ENCODE measurements at places on chromosomes 4 and X.

DNA sequence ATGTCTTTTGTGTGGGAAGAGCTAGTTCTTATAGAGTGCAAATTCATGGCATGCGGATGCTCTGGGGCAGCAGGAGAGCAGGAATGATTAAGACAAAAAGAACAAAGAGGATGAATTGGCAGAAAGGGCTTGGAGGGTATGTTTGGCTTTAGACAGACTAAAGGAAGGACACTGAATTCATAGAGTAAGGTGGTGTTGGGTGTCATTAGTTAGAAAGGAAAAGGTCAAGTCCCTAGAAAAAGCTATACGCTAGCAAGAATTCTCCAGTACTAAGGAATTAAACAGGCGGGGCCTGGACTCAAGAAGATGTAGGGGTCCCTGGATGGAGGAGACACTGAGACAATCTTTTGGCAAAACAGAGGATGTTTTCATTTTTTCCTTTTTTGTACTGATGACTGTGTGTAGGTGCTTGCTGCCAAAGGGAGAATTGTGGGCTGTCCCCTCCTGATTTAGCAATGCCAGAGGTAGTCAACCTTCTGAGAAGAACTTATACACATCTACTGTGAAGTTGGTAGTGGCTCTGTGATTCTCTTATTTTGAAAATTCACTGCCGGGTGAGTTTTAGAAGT lies 391.0 kb downstream of the SPRY1 start:
- no peak for DNase-seq

- DNase-seq, result no peak
Measured at GRCh38 chr4:36341936-36342335, 60.5 kb downstream of the DTHD1 start.

DNA sequence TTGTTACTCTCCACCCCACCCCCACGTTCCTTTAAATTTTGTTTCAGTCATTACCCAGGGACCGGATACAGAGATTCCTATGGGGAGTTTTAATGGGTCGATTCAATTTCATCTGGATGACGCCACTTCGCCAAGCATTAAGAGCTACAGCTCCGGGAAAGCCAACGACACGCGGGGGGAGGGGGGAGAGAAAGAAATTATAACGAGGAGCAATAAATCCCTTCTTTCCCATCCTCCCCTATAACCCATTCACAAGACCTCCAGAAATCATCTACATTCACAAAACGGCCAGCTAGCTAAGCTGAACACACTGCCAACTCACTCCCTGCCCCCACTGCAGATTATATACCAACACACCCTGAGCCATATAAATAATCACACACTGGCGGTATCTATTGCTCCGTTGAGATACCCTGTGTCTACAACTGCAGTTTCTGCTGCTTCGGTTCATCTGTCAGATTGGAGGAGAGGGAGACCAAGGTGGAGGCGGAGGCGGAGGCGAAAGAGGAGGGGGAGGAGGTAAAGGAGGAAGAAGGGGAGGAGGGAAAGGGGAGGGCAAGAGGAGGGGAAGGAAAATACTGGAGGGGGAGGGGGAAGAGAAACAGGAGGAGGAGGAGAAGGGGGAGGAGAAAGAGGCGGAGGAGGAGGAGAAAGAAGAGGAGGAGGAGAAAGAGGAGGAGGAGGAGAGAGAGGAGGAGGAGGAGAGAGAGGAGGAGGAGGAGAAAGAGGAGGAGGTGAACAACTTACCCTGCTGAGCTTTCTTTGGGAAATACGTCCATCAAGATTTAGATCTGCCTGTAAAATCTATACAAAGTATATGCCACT lies 113.9 kb upstream of the VAMP7 start:
- DNase-seq, result peak; percentile 55

GRCh38 chr4:87783781-87784180 lies 15.6 kb upstream of the IBSP start:
- no peak for DNase-seq

GRCh38 chr4:107630185-107630705 lies 89.8 kb downstream of the PAPSS1 start:
- DNase-seq, result no peak

DNA sequence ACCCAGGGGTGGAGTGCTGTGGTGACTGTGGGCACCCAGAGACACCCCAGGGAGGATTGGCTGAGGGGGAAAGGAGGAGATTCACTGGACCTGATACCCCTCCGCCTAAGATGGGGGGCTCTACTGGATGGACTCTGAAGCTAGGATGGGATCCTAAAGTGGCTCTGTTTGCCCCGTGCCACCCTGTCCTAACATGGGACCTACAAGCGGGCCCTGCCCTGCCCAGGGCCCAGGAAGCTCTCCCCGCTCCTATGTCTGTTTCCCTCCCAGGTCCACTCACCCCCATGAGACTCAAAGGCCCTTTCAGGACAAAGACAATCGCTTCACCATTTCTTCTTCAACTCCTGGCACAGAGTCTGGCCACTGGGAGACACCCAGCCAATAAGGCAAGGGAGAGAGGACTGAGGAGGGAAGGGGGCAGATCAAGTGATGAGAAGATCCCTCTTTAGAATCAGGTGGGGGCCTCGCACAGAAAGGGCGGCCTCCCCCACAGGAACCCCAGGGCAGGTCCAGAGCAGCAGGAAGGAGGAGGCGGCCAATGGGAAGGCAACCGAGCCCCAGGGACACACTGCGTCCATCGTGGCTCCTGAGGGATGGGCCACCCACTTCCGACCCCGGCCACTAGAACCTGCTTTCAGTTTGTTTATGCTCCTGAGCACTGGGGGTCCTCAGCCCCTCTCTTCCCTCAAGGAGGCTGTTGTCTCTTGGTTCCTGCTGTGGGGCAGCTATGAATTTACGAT lies 155.4 kb downstream of the AFAP1 start:
- DNase-seq, result no peak

DNA sequence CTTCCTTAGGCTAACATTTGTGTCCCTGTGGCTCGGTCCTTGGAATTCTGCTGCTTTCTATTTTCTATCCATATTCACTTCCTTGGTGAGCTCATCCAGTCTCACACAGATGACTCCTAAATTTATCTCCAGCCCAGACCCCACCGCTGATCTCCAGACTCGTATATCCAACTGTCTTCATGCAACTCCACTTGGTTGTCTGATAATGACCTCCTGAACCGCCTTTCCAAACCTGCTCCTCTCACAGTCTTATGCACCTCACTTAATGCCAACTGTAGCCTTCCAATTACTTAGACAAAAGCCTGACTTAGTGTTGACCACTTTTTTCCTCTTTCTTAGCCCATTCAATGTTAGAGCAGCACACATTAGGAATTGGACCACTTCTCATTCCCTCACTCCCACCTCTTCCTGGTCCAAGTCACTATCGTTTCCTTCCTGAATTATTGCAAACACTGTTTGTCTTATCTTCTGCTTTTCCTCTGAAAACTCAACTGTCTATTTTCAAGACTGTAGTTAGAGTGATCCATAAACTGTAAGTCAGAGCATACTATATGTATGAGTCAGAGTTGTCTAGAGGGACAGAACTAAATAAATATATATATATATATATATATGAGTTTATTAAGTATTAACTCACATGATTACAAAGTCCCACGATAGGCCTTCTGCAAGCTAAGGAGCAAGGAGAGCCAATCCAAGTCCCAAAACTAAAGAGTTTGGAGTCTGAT lies 292.5 kb downstream of the UNC5C start:
- no peak for DNase-seq

DNA sequence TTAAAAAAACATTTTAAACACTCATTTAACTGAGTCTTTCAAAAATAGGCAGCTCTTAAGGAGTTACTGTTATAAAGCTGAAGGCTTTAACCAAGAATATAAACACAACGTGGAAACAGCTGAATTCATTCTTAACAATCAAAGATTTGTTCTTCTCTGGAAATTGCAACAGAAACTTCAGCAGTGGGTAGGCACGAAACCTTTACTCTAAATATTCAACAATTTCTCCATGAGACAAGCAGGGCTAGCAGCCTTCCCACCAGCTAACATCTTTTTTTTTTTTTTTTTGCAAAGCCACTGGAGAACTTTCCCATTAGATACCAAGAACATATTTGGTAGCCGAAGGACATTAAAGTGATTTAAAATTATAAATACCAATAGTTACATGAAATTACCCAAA lies 78.2 kb upstream of the PRSS48 start:
- no peak for DNase-seq

- no peak for DNase-seq
Measured at GRCh38 chr4:77493120-77493752, 112.4 kb upstream of the CXCL13 start.

- peak; percentile 39 for DNase-seq
Measured at GRCh38 chrX:41561045-41561444, 113.9 kb downstream of the NYX start.

DNA sequence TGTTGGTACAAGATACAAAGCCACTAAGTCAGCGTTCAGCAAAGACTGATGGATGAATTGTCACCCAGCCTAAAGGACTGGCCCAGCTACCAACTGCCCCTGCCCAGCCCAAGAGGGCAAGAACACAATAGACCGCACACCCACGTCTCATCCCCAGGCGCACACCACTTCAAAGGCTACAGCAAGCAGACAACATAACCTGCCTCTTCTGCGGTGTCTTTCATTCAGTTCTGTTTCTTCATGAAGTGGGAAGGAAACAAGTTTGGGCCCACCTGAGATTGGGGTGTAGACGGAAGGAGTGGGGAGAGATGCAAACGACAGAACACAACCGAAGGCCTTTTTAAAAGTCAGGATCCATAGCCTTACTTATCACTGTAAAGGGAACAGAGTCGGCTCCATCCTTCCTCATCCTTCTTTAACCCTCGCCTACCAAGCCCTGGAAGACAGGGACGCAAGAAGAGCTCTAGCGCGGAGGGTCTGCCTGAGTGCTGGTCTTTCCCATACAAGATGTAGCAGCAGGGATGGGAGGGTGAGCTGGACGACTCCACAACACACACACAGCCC lies 691 bp downstream of the SCARB2 start:
- DNase-seq, result peak; percentile 64

DNA sequence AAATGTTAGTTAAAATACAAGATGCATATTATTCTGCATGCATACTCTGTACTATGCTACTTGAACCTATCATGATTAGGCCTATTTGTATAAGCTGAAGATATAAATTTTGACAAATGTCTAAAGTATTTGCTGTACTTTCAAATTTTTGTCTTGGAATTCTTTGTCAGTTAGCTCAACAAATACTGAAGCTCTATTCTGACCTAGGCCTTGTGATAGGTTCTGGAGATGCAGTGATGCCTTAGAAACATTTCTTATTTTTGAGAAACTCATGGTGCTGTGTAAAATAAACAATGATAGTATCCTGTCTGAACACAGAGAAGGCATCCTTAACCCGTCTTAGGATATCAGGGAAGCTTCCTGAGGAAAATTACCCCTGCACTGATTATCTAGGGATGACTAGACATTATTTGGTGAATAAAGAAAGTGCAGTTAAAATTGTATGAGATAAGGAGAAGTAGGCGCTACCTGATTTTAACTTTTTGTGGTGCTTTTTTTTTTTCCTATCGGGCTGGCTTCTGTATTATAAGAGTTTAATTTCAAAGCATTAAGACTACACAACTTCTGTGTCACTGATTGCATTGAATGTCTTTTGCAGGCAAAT lies 43.4 kb downstream of the MOB1B start:
- no peak for DNase-seq

- DNase-seq, result no peak
Measured at GRCh38 chrX:110153896-110154295, 151.0 kb downstream of the TMEM164 start.

GRCh38 chr4:108432418-108432817 lies 188.0 kb upstream of the RPL34 start:
- no peak for DNase-seq

DNA sequence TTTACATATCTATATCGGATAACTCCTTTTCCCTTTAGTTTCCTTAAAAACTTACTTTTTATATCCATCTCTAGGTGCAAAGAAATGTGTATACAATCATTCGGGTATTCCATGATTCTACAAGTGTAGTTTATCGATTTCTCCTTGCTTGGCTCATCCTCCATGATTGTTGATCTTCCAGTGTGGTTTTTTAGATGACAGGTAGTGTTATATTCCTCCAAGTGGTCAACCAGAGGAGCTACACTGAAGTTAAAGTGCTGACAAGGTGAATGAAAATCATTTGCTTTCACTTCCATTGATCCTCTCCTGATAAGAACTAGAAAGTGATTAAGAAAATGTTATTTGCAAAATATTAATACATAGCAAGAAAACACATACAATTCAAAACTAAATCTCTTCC lies 38.5 kb downstream of the TMEM156 start:
- DNase-seq, result no peak

DNA sequence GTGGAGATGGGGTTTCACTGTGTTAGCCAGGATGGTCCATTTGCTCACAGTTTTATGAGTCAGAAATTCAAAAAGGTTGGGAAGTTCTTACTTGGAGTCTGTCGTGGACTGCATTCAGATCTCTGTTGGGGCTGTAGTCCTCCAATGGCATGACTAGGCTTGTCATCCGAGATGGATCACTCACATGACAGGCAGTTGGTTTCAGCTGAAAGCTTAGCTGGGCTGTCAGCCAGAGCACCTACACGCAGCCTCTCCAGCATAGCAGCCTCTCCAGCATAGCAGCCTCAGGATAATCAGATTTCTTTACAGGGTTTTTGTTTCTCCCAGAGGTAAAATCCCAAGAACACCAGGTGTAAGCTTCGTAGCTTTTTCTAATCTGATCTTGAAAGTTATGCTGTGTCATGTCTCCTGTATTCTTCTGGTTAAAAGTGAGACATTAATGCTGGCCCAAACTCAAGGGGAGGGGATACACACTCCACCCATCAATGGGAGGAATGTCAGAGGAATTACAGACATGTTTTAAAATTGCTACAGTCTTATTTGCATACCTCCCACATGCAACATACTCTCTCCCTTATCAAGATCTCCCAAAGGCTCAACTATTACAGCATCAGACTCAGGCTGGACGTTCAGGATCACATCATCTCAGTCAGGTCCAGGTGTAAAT lies 31.6 kb upstream of the SOD3 start:
- no peak for DNase-seq

DNA sequence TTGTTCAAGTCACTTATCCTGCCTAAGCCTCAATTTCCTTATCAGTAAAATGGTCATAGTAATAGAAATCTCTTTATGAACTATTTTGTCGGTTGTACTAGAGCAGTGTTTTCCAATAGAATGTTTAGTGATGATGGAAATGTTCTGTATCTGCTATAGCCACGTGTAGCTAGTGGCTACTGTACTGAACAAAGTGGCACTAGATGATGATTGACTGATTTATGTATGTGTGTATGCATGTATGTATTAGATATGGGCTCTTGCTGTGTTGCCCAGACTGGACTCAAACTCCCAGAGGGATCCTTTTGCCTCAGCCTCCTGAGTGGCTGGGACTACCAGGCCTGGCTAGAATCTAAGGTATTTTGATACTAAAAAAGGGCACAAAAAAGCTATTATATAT lies 24.7 kb upstream of the SLC9B1 start:
- no peak for DNase-seq

- no peak for DNase-seq
Measured at GRCh38 chrX:49244207-49244606, 8.9 kb downstream of the CCDC22 start.
